ENCODE measurements at places on chromosomes 3 and 15. TPM values are rescaled to one million over a fixed set of nuclear protein-coding genes. Genes with fewer than 3 reads are reported as not detected.

The INKA1 gene
- total RNA-seq, result 29.6 TPM

DNA sequence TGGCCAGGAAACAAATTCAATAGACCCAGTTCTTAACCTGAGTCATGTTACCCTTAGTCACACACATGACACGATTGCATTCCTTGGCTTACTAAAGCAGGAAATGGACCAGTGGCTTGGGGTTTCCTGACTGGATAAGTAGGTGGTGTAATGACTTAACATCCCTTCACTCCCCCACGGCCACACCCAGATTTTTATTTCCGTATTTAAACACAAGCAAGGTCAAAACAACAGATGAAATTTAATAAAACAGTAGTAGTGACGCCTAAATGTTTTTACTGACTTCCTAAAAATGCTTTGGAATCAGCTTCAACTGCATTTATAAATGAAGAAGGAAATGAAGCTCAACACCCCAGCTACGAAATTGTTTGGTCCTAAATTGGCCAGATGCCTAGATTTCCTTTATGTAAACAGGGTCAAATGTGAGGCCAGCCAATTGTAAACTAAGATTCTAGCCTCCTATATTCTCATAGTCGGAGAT lies 324.3 kb downstream of the CHST2 start:
- DNase-seq, result peak; percentile 99

- DNase-seq, result no peak
Observed at GRCh38 chr3:191094057-191094845, 104.8 kb upstream of the OSTN start.

DNA sequence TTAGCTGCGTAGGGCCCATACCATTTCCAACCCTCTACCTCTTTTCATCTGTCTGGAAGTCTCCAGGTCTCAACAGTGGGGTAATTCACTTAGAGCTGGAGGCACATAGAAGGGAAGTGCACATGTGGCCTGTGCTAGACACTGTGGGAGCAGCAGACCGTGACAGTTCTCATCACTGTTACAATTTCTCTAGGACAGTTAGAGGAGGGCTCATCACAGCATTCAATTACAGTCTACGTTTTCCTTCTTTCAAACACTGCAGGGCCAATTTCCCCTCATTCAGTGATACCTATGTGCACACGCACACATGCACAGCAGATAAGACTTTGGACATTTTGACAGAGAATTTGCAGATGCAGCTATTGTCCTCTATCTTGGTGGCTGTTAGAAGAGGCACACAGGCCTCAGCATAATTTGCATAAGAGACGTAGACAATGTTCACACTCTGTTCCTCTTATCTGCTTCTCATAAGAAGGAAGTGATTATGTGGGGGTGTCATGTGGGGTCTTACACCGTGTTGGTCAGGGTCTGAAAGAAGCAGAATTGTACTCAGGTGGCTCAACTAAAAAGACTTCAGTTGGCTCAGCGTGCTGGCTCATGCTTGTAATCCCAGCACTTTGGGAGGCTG lies 12.6 kb upstream of the HRG start:
- DNase-seq, result no peak

DNA sequence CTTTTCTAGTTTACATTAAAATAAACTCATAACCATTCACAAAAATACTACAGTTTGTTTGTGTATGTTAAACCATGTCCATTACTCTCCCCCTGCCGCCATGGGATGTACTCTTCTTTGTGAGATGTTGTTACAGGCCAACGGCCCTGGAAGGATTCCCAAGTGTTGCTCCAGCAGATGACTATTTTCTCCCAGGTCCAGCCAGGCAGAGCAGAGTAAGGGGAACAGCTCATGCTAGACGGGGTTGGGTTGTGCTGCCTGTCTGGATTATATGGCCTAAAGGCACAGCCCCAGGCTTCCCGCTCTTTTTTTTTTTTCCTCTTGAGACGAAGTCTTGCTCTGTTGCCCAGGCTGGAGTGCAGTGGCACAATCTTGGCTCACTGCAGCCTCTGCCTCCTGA lies 24.5 kb upstream of the SLCO2A1 start:
- DNase-seq, result no peak

GRCh38 chr3:172595664-172596393 lies 72.6 kb upstream of the TNFSF10 start:
- DNase-seq, result peak; percentile 72

GRCh38 chr3:146390006-146390772 lies 79.2 kb downstream of the PLSCR2 start:
- DNase-seq, result no peak
